ENCODE measurements at places on chromosomes 13 and 19.

- DNase-seq = no peak
These were observed 23.1 kb upstream of the SACS start for GRCh38 chr13:23456437-23457210.

- peak; percentile 70 for DNase-seq
These were observed 9.0 kb downstream of the ABHD8 start for GRCh38 chr19:17294051-17294891.

DNA sequence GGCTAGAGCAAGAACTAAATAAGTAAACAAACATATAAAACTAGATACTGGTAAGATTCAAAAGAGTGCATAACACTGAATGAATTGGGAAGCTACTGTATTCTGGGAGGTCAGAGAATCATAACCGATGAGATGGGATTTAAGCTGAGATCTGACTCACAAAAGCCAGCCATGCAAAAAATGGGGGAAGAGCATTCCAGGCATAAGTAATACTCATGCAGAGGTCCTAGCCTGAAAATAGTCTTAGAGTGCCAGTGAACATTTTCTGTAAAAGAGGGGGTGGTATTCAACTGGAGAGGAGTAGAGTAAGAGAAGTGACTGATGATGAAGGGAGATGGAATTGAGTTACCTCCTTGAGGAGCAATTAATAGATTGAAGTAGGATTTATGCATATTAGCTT is 872.0 kb upstream of the GPC6 start:
- DNase-seq = no peak

DNA sequence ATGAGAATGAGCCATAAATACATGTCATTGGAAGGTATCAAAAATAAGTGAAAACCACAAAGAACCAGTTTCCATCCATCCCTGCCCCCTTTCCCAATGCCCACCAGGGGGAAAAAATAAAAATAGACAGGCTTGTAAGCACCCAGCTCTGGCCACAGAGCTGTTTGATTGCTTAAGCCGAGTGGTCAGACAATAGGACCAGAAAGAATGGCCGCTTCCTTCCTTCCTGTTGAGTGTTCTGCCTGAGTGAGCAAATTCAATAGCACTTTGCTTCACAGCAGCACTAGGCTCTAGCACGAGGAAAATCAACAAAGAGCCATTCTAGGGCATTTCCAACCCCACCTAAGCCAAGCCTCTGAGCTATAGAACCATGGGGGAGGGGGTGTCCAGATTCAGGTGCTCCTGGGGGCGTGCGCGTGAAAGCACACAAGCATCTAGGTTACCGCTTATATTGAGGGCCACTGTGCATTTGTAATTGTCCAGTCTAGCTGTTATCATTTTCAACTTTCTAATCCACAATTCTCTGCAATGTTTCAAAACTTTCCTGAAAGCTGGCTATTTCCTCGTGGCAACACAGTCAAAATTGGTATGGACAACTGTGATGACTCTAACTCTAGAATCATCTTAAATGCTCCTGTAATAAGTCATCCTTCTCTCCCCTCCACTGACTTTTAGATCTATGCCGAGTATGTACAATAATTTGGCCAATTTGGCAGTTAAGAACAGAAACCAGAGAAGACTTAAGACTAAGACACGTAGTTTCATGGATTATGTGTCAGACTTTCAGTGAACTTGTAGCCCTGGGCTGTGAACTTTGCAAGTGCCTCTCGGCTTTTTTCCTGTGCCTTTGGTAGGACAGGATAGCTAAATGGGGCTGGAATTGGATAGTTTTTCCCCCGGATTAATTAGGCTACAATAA is 64.3 kb downstream of the SPRY2 start:
- DNase-seq = no peak

GRCh38 chr19:30846102-30846501 is 473.9 kb downstream of the ZNF536 start:
- DNase-seq = no peak

DNA sequence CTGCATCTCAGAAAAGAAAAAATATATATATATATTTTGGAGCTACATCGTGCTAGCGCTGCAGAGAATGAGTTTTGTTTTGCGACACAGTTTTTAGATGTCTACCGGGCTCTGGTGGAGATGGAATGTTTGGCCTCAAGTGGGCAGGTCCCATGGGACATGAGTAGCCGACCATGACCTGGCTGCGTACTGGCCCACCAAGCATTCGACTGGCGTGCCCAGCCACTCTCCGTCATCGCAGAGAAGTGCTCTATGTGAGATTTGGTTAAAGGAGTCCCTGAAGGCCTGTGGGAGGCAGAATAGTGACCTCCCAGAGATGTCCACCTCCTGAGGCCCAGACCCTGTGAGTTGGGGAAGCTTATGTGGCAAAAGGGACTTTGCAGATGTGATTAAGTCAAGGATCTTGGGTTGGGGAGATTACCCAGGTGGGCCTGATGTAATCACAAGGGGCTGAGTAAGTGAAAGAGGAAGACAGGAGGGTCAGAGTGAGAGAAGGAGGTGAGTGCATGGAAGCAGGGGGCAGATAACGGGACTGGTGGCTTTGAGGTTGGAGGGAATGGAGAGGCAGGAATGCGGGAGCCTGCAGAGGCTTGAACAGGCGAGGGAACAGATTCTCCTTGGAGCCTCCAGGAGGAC is 821 bp upstream of the LILRB4 start:
- no peak for DNase-seq

DNA sequence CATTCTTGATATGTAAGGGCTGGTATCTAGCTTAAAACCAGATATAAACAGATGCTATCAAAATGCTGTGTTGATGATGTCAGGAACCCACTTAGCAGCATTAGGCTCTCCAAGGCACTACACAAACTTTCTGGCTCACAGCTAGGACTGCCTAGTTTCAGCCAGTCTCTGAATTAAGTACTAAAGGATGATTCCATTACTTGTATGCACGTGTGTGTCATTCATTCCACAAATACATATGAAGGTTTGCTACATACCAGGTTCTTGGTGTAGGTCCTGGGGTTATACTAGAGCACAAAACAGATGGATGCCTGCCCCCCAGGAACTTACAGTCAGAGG is 151.5 kb downstream of the RGCC start:
- DNase-seq = no peak

Data from activated CD8-positive, alpha-beta T cell treated with anti-CD3 and anti-CD28 coated beads for 36 hours (primary cell).